ENCODE measurements at places on chromosomes 11 and 22.
A peak's percentile ranks its signal among the peaks of the same experiment; 100 is the strongest.

DNA sequence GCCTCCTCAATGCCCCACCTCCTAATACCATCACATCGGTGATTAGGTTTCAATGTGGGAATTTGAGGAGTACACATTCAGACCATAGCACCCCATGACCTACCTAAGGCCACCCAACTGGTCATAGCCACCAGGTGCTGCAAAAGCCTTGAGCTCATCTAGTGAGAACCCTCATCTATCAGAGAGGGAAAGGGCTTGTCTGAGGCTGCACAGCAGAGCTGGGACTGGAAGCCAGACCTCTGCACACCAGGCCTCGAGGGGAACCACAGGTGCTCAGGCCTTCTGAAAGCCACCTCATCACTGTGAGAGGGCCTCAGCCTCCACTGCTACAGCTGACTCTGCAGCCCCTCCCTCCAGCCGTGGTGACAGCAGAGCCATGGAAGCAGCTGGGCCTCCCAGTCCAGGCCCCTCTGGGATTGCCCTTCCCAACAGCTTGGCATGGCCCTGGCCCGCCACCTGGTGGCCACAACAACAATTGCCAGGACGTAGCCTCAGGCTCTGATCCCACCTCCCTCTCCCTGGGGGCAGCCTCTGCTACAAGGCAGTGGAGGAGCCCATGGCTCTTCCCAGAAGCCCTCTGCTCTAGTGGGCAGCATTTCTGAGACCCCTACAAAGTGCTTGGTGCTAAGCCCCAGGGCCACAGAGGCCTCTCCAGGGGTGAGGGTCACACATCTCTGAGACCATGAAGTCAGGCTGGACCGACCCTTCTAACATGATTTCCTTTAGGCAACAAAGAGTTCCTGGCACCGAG is 41.0 kb upstream of the PRDM11 start:
- peak; percentile 68 for DNase-seq

DNA sequence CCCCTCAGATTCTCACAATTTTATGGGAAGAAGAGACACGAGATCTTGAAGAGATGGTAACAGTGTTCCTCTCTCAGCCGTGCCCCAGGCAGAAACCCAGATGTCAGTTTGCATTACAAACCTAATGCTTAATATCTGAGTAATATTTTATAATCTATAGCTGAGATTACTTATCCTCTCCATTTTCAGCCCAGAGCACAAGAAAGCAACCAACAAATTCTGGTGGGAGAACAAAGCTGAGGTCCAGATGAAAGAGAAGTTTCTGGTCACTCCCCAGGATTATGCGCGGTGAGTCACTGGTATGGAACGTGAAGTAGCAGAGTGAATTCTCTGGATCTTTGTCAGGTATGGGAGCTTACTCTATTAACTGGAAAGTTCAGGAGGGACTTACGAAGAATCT is 884 bp downstream of the CENATAC start:
- no peak for DNase-seq

GRCh38 chr11:75447415-75447814 is 14.4 kb upstream of the KLHL35 start:
- DNase-seq: no peak

- DNase-seq: no peak
Measured at GRCh38 chr11:95483339-95483738, 252.3 kb upstream of the SESN3 start.

- DNase-seq: no peak
Measured at GRCh38 chr11:73141309-73142127, 600 bp downstream of the FCHSD2 start.

DNA sequence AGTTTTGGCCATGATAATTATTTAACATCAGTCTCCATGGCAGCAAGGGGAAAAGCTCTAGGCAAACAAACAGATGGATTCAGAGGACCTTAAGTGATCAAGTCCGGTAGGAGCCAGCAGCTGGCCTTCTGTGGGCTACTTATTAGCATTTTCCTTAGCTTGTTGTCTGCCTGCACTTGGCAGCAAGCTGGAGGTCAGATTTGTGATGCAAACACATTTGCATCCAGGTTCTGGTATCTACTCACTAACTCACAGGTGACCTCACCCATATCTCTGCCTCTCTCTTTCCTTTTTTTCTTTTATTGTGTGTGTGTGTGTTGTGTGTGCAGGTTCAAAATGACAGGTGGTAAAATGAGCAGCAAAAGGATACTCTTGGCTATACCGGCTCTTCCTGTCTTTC is 32.3 kb downstream of the ARHGAP42 start:
- DNase-seq: no peak

DNA sequence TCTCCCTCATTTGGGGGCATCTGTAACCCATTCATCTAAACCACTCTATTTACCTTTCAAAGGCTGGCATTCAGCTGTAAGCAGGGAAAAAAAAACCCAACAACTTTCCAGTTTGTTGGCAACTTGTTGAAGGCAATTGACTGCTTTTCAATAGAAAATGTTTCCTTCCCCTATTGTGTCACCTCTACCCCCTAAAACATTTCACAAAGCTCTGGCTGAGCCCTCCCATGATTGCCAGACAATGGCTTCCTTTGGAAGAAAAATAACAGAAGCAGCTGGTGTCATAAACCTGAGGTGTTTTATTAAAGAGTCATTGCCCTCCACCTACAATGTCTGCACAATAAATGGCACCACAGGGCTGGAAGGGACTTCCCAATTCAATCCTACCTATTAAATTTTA is 22.1 kb upstream of the PSMA1 start:
- DNase-seq: peak; percentile 69

GRCh38 chr11:92735039-92735438 is 234.4 kb upstream of the MTNR1B start:
- DNase-seq: no peak

GRCh38 chr11:121669422-121669821 is 216.7 kb upstream of the SORL1-AS1 start:
- DNase-seq: peak; percentile 94

DNA sequence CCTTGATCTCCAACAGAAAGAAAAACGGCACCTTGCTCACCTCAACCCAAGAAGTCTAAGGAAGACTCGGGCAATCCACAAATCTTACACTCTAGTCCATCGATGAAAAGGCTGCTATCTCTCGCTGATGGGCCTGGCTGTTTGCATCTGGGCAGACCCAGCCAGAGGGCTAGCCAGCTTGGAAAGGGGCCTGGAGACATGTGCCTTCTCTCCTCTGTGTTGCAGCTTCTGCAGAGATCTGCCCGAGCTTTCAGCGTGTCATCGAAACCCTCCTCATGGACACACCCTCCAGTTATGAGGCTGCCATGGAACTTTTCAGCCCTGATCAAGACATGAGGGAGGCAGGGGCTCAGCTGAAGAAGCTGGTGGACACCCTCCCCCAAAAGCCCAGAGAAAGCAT is 3.2 kb downstream of the SCGB1A1 start:
- no peak for DNase-seq

DNA sequence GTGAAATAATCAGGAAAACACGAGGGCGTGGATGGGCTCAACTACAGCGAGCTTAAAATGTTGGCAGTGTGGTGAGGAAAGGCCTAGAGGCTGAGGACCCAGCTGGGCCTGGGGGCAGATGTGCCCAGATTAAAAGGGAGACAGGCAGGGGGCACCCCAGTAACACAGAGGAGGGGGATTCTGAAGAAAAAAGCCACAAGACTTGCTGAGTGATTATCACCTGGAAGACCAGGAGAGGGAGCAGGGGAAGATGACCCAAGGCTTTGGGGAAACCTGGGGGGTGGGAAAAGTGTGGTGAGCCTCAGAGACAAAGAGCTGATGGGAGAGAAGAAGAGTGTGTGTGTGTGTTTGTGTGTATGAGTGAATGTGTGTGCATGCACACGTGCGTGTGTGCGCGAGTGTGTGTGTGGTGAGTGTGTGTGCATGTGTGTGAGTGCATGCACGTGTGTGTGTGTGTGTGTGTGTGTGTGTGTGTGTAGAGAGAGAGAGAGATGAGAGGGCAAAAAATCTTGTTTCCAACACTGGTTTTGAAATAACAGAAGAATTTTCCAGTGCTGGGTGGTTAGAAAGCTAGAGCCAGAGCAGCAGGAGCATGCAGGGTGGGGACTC is 500.5 kb downstream of the BUD13 start:
- DNase-seq: no peak

DNA sequence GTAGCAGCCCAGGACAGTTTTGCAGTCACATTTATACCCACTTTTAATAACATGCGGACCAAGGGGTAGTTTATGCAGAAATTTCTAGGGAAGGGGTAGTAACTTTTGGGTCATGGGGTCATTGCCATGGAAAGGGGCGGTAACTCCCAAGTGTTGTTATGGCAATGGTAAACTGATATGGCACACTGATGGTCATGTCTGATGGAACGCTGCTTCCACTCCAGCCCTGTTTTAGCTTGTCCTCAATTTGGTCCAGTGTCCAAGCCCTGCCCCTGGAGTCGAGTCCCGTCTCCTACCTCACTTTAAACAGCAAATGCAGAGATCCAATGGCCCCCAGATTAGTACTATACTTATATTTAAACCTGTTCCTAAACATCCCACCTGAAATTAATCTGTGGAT is 11.2 kb upstream of the SEC14L4 start:
- no peak for DNase-seq

DNA sequence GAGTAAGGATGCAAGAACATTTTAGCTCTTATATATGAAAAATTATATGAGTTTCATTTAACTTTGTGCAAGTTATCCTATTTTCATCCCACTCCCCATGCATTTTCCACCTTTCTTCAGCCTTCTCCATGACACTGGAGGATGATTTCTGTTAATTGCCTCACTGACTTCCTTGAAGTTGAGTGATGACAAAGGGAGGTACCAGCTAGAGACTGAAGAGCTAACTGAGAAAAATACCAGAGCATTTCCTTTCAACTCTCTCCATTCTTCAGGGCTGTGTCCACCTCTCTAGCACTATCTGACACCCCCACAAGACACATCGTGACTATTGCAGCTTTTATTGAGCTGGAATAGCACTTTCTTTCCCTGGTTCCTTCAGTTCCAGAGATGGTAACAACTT is 711.6 kb upstream of the LRRC4C start:
- DNase-seq: no peak

GRCh38 chr11:122440811-122441665 is 214.5 kb upstream of the UBASH3B start:
- DNase-seq: no peak

- DNase-seq: peak; percentile 52
Measured at GRCh38 chr11:43576803-43577521, 103.6 kb upstream of the HSD17B12 start.

- no peak for DNase-seq
Measured at GRCh38 chr22:38973289-38974169, 8.6 kb upstream of the APOBEC3B start.

DNA sequence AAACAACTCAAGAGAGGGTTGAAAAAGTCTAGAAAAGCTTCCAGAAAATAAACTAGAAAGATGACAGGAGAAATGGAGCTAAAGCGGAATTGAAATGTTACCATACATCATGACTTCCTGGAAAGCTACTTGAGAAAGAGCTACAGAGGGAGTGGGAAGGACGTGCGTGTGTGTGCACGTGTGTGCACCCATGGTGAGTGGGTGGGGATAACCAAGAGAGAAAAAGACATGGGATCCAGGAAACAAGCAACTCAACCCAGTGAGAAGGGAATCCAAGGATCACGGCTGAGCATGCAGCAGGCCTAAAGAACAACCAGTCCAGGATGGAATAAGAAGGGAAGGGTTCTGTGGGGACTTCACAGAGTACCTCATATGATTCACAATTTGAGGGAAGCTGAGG is 21.6 kb downstream of the APOL1 start:
- DNase-seq: no peak

GRCh38 chr11:44137057-44137456 is 41.6 kb downstream of the EXT2 start:
- DNase-seq: no peak

DNA sequence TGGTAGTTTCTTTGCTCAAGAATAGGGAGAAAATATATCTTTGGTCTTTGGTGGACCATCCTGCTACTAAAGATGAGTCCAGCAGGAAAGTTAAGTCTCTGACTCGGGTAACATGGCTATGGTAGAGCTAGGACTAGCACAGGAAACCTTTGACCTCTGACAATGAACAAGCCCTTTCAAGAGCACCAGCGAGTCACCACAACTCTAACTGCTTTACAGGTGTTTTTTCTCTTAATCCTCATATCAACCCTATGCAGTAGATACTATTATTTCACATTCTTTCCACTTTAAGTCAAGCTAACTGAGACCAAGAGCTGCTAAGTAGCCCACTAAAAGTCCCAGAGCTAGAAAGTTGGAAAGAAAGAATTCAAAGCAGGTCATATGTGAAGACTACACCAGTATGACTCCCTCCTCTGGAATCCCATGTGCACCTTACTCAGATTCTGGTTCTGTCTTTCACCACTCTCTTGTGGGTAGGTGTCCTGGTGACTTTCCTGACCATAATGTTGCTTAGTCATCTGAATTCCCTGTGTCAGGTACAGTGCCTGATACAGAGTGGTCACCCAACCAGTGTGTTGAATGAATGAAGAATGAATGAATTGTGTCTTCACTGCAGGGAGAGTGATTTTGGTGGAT is 53.8 kb upstream of the ME3 start:
- DNase-seq: no peak

DNA sequence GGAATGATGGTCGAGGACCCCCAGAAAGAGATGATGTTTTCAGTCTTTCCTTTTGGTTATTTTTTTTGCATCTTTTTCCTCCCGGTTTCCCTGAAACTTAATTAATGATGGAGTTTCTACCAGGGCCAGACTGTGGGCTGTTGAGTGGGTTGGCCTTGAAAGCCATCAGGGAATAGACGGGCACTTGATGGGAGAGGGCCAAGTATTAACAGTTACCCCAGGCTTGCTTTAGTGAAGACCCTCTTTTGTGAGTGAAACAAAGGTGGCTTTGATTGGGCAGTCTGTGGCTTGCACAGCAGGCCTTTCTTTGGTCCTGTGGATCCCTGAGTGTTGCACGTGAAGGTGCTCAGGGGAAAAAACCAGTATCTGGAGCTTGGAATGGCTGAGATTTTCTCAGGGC is 56.9 kb downstream of the AMOTL1 start:
- DNase-seq: no peak

Measured in NCI-H1930 (cell line).